Left renal cortex interstitium (tissue), 4 donors: ENCODE measurements at places on chromosomes 1 and 21. TPM values are rescaled to one million over a fixed set of nuclear protein-coding genes. Genes with fewer than 3 reads are reported as not detected.

ZP4 gene
- not detected for polyA plus RNA-seq

SLC5A9 gene
- 13.4 TPM for polyA plus RNA-seq

WNT2B gene
- polyA plus RNA-seq: 1.9 TPM

CA6 gene
- polyA plus RNA-seq: 0.06 TPM

SESN2 gene
- polyA plus RNA-seq: 17.9 TPM

TRIM67 gene
- 0.17 TPM for polyA plus RNA-seq

PALMD gene
- polyA plus RNA-seq: 2.2 TPM

TINAGL1 gene
- polyA plus RNA-seq: 53.2 TPM

ADORA3 gene
- polyA plus RNA-seq: 0.46 TPM

PTAFR gene
- polyA plus RNA-seq: 2.0 TPM

DNASE2B gene
- 0.08 TPM for polyA plus RNA-seq

TMCO1 gene
- 166 TPM for polyA plus RNA-seq

ADAMTS5 gene
- polyA plus RNA-seq: 19.1 TPM

BRINP2 gene
- polyA plus RNA-seq: 0.17 TPM

RGS13 gene
- polyA plus RNA-seq: not detected

GBP6 gene
- 0.04 TPM for polyA plus RNA-seq

SVBP gene
- polyA plus RNA-seq: 58.7 TPM

HUNK gene
- 16.1 TPM for polyA plus RNA-seq

TMPRSS2 gene
- 38.6 TPM for polyA plus RNA-seq

HMGCS2 gene
- 86.4 TPM for polyA plus RNA-seq

CATSPERE gene
- polyA plus RNA-seq: 2.9 TPM

KPRP gene
- polyA plus RNA-seq: not detected

BRINP3 gene
- polyA plus RNA-seq: 7.0 TPM

LCE3E gene
- polyA plus RNA-seq: not detected

TAS1R1 gene
- 0.10 TPM for polyA plus RNA-seq

OPN3 gene
- 53.2 TPM for polyA plus RNA-seq

NUP210L gene
- polyA plus RNA-seq: 0.11 TPM

PIK3CD gene
- polyA plus RNA-seq: 7.2 TPM

GLUL gene
- 307 TPM for polyA plus RNA-seq

TMEM82 gene
- polyA plus RNA-seq: 3.1 TPM

CHD1L gene
- polyA plus RNA-seq: 46.9 TPM

CD5L gene
- not detected for polyA plus RNA-seq

HSD3B1 gene
- polyA plus RNA-seq: 1.1 TPM

SPATA46 gene
- polyA plus RNA-seq: 0.37 TPM

GRHL3 gene
- 2.7 TPM for polyA plus RNA-seq

ORC1 gene
- polyA plus RNA-seq: 7.2 TPM

GBP7 gene
- 0.27 TPM for polyA plus RNA-seq

AIRE gene
- 1.2 TPM for polyA plus RNA-seq

OR10J1 gene
- 0.05 TPM for polyA plus RNA-seq

ZNF695 gene
- 3.3 TPM for polyA plus RNA-seq
